PC-9 (cell line): ENCODE measurements at places on chromosomes 7 and 10.

DNA sequence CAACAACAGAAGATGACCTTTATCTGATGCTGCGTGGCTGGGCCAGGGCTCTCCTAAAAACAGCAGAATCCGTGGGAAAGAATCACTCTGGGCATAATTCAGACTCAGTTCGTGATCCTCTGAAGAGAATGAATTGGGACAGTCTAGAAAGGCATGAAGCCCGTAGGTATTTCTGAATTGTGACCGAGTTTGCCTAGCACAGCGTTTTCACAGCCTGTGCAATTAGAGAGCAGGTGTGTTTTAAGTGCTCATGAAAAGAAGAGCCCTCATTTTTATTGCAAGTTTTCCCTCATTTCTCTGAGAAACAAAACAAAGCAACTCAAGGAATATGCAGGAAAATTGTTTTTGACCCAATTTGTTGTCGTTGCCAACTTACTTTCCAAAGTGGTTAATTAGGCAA lies 366.2 kb downstream of the WDR11 start:
- H3K27me3 ChIP-seq, result no peaks in the 10 kb centered on the region; the same call in 1 of the 2 replicates
- no peaks in the 10 kb centered on the region for H3K36me3 ChIP-seq
- DNase-seq, result no peak

DNA sequence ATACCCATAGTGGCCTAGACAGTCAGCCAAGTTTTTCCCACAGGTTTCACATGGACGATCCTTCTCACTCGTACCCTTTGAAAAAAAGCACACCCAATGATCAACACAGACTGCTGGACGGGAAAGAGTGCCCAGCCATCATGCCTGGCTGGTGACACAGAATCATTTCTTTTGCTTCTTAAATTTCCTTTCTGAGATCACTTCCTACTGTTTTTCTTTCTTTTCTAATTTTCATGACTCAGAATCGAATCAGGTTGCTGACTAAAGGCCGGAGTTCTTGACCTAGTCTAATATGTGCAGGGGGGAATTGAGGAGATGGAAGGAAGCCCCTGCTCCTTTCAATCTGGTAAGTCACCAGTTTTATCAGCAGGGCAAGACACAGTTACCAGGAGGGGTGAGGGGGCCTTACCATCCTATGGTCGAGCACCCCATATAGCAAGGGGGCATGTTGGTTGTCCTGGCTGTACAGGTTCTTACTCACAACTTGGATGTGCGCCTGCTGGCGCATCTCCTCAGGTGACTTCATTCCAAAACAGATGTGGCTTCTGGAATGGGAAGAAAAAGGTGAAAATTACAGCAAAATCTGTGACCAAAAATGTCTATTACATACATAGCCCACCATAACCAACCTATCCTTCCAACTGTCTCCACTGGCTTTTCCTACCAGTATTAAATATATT lies 3.5 kb downstream of the POLR3A start:
- H3K27ac ChIP-seq, result no peak overlapping the region
- H3K4me3 ChIP-seq, result no peak overlapping the region
- DNase-seq, result no peak
- H3K4me1 ChIP-seq, result peaks cover 33% of the 10 kb centered on the region
- H3K27me3 ChIP-seq, result no peaks in the 10 kb centered on the region

DNA sequence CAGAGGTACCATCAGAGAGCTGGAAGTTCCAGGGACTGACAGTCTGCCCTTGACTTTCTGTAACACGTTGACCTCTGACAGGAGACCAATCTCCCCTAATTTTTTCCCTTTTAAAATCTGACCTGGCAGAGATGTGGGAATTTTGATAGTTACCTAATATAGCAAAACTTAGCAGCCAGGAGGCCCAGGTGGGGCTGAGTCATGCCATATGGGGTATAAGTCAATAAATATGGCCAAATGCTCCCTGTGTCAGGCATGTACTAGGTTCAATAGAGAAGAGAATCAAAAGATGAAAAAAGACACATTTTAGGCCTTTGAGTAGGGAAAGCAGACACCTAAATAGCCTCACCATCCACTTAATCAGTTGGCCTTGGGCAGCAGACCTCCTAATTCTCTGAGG lies 6.1 kb upstream of the GRK5 start:
- peaks cover 26% of the 10 kb centered on the region for H3K4me1 ChIP-seq
- H3K27ac ChIP-seq, result no peak overlapping the region
- H3K36me3 ChIP-seq, result no peaks in the 10 kb centered on the region
- no peaks in the 10 kb centered on the region for H3K27me3 ChIP-seq

GRCh38 chr7:140616328-140616727 lies 24.3 kb downstream of the DENND2A start:
- H3K4me1 ChIP-seq, result peaks cover 24% of the 10 kb centered on the region
- DNase-seq, result no peak
- H3K27me3 ChIP-seq, result no peaks in the 10 kb centered on the region
- no peak overlapping the region for H3K27ac ChIP-seq
- no peaks in the 10 kb centered on the region for H3K36me3 ChIP-seq
- no peak overlapping the region for H3K4me3 ChIP-seq

DNA sequence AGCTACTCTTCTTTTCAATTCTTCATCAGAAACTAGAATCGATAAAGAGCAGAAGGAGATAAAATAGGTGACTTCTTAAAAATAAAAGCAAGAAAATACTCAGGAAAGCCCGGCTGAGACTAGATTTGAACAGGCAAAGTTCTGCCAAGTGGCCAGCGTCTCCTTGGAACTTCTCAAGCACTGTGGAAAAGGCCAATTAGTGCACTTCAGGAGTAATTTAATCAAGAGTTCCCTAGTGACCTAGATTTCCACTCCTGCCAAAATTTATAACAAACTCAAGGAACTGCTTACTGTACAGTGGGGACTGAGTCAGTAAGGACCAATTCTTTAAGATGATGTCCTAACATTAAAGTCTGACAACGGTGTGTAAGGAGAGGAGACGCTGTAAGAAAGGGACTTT lies 57.3 kb downstream of the CHCHD3 start:
- H3K27me3 ChIP-seq, result no peaks in the 10 kb centered on the region
- peaks cover 4% of the 10 kb centered on the region; the same call in 1 of the 2 replicates for H3K36me3 ChIP-seq
- H3K27ac ChIP-seq, result no peak overlapping the region

DNA sequence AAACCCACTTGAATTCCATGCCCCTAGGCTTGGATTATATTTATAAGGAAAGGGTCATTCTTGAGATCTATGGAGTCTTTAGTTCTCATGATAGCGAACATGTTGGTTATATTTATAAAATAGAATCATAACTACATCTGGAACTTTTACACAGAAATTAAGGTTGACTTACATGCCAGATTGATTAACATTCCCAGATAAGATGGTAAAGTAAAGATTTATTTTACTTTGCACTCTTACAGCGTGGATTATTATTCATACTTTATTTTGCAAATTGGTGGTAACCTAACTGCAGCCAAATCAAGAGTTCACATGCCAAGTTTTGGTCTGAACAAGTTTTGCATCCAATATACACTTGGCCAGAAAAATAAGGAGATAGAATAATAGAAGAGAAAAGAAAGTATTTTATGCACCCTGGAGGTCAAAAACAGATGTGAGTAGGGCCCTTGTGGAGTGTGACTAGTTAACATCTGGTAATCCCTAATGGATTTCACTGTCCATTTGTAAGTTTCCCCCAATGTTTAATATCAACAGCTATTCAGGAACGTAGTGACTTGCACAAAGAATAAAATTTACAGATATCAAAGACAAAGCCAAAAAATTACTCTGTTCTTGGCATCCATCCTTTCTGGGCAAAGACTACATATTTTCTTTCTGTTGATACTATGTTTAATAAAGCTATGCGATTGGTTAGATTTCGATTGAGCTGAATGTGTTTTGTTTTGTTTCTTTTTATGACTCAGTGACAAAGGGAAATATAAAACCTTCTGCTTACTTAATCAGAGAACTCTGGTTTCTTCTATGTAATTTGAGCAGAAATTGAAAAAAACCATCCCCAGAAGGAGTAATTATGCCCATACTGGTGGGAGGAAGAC lies 10.1 kb upstream of the TMEM26 start:
- H3K27me3 ChIP-seq, result no peaks in the 10 kb centered on the region
- no peak overlapping the region for H3K27ac ChIP-seq
- H3K36me3 ChIP-seq, result no peaks in the 10 kb centered on the region
- H3K4me1 ChIP-seq, result no peaks in the 10 kb centered on the region

DNA sequence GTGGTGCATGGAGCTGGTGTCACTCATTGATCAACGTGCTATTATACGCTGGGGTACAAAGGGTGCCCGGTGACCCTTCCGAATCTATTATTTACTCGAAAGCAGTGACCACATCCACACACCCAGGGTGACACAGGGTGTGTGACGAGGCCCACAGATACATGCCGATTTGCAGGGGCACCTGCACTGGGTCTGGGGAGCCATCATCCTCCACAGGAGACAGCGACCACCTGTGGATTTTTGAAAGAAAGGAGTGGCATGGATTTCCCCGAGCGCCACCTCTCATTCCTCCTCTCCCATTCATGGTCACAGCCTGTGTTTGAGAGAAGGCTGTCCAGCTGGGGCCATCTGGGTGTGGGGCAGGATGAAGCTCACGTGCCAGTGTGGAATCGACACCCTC lies 249.7 kb downstream of the PAXIP1 start:
- peaks cover 100% of the 10 kb centered on the region for H3K27me3 ChIP-seq
- H3K27ac ChIP-seq, result no peak overlapping the region
- no peaks in the 10 kb centered on the region for H3K36me3 ChIP-seq
- no peak for DNase-seq

- DNase-seq, result peak; percentile 17
- H3K36me3 ChIP-seq, result no peaks in the 10 kb centered on the region
- H3K4me1 ChIP-seq, result 0 out of 2 replicates have a peak, but pooled peaks cover 5% of the 10 kb centered on the region
- H3K27me3 ChIP-seq, result no peaks in the 10 kb centered on the region
- no peak overlapping the region for H3K4me3 ChIP-seq
- no peak overlapping the region for H3K27ac ChIP-seq
These were observed 51.3 kb downstream of the MDFIC start for GRCh38 chr7:114973147-114973546.

GRCh38 chr7:47259682-47260081 lies 322.2 kb downstream of the TNS3 start:
- H3K4me1 ChIP-seq, result peaks cover 7% of the 10 kb centered on the region
- H3K27ac ChIP-seq, result no peak overlapping the region
- H3K27me3 ChIP-seq, result no peaks in the 10 kb centered on the region
- no peak for DNase-seq
- no peak overlapping the region for H3K4me3 ChIP-seq

GRCh38 chr7:2242541-2243429 lies 759 bp downstream of the NUDT1 start:
- peak overlapping the region; percentile 20; the same call in 1 of the 2 replicates for H3K27ac ChIP-seq
- H3K4me3 ChIP-seq, result peak overlapping the region; percentile 94
- no peaks in the 10 kb centered on the region for H3K27me3 ChIP-seq
- peaks cover 28% of the 10 kb centered on the region for H3K4me1 ChIP-seq
- peaks cover 15% of the 10 kb centered on the region for H3K36me3 ChIP-seq

- H3K4me1 ChIP-seq, result no peaks in the 10 kb centered on the region
- H3K4me3 ChIP-seq, result no peak overlapping the region
- no peaks in the 10 kb centered on the region for H3K36me3 ChIP-seq
- H3K27me3 ChIP-seq, result peaks cover 50% of the 10 kb centered on the region
These were observed 69.1 kb downstream of the DIP2C start for GRCh38 chr10:620417-620816.

DNA sequence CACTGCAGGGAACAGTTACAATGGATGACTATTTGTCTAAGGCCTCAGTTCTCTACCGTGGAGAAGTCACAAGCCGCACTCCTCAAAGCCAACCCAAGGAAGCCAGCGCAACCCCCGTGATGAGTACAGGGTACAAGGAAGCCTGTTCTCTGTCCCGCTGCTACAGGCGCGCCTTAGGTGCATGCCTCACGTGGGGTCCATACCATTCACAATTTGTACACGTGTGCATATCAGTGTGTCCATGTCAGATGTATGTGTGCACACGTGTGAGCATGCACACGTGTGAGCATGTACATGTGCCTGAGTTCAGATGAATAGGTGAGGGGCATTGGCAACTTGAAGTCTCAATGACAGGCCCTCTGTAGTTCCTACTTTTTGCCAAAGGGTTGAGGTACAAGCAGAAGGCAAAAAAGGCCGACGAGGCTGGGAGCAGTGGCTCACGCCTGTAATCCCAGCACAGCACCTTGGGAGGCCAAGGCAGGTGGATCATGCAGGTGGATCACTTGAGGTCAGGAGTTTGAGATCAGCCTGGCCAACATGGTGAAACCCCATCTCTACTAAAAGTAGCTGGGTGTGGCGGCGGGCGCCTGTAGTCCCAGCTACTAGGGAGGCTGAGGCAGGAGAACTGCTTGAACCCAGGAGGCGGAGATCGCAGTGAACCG lies 62.8 kb downstream of the CTBP2 start:
- no peaks in the 10 kb centered on the region for H3K27me3 ChIP-seq
- no peak overlapping the region for H3K27ac ChIP-seq
- H3K4me3 ChIP-seq, result no peak overlapping the region
- H3K36me3 ChIP-seq, result no peaks in the 10 kb centered on the region
- peaks cover 7% of the 10 kb centered on the region for H3K4me1 ChIP-seq
- no peak for DNase-seq

- H3K4me3 ChIP-seq, result no peak overlapping the region
- H3K27ac ChIP-seq, result no peak overlapping the region
- no peak for DNase-seq
- H3K4me1 ChIP-seq, result no peaks in the 10 kb centered on the region
- no peaks in the 10 kb centered on the region for H3K27me3 ChIP-seq
- no peaks in the 10 kb centered on the region for H3K36me3 ChIP-seq
These were observed 335.1 kb upstream of the MBL2 start for GRCh38 chr10:53107711-53108110.

- H3K27me3 ChIP-seq, result peaks cover 25% of the 10 kb centered on the region
- no peak for DNase-seq
- H3K27ac ChIP-seq, result no peak overlapping the region
- H3K36me3 ChIP-seq, result no peaks in the 10 kb centered on the region
- H3K4me1 ChIP-seq, result no peaks in the 10 kb centered on the region
These were observed 112.2 kb upstream of the GALNT17 start for GRCh38 chr7:71019706-71020105.
